ENCODE measurements at places on chromosomes 1 and 21.

DNA sequence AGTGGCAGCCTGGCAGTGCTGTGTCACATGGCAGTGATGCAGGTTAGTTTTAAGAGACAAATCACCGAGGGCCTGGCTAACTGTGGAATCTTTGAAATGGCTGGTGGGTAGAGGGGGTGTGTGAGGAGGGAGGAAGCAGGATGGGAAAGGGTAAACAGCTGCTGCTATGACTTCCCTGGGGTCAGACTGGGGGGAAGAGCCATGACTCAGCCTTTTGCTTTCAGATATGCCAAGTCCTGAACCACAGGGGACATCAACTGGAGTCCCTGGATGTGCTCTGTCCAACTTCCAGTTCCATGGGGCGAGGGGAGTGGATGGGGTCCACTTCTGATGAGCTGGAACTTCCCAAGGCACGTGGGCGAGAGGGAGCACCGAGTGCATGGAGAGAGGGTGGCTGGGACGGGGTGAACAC is 121.1 kb upstream of the ADAR start:
- no peak for DNase-seq

- no peak for DNase-seq
Measured at GRCh38 chr1:185961664-185962063, 227.5 kb downstream of the HMCN1 start.

- DNase-seq, result no peak
Measured at GRCh38 chr1:242828199-242828598, 303.7 kb upstream of the PLD5 start.

DNA sequence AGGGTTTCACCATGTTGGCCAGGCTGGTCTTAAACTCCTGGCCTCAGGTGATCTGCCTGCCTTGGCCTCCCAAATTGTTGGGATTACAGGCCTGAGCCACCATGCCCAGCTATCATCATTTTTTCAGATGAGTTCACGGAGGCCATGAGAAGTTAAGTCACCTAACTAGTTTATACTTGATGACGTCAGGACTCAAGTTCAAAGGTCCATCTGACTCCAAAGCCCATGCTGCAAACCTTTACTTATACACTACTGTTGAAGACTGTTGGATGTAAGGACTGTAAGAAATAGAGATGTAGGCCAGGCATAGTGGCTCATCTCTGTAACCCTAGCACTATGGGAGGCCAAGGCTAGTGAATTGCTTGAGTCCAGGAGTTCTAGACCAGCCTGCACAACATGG is 40.8 kb upstream of the STMN1 start:
- no peak for DNase-seq

DNA sequence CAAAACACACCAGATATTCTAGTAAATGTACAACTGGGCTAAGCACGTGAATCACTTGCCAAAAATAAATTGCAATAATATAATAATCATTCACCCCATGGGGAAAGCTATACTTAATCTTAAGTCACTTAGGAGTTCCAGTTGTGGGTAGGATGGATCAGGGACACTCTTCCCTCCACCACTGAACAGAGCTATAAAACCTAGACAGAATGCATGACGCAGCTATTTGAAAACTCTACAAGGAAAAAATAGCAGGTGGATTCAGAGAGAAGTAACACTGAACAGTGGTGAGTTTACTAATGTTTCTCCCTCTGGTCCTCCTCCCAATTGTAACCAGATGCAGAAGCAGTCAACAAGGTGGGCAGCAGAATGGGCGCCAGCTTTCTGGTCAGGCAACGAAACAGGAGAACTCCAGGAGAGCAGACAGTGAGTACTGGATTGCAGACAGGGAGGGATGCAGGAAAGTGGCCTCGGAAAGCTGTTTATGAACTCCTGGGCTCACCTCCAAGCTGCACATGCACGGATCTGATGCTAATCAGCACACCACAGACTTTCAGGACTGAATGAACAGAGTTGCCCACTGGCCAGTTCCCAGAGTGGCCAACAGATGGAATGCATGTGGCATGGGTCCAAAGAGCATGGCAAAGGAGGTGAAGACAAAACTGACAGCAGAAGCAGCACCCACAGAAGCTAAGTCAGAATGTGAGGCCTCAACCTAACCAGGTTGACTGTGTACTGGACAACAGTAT is 41.4 kb downstream of the TARBP1 start:
- DNase-seq, result no peak

DNA sequence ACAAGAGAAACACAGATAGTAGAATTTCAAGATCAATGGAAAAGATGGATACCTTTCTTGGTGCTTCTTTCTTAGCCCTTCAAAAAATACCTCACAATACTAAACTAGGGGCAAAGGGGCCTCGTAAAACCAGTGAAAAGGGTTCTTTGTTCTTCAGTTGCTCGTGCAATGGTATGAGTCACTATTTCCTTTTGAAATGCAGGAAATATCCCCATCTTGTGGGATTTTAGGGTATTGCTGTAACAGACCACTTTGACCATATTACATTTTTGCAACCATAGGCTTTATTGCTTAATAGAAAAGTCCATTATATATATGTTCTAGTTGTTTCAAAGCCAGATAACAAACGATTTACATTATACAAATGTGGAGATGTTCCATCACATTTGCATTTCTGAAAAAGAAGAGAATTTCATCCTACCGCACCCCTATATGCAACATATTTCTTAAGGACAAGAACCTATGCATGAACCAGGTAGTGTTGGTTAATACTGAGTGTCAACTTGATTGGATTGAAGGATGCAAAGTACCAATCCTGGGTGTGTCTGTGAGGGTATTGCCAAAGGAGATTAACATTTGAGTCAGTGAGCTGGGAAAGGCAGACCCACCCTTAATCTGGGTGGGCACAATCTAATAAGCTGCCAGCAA is 88.6 kb upstream of the PKN2 start:
- DNase-seq, result no peak

DNA sequence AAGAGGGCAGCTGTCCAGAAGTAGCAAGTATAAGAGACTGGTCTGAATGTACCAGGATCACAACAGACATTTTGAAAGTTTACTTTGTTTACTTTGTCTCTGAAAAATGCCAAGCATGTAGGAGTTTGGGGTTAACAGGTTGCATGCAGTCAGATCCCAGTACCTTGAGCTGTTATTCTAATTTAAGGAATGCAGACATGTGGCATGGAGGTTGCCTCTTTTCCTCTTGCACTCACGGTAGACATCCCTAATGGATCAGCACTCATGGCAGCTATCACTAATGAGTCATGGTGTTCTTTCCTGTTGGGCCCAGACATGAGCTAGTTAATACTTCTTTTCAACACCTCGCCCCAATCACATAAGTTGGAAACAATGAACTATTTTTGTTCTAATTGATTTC is 67.3 kb downstream of the GADD45A start:
- no peak for DNase-seq

- no peak for DNase-seq
Measured at GRCh38 chr1:200311256-200311655, 98.6 kb downstream of the ZNF281 start.

DNA sequence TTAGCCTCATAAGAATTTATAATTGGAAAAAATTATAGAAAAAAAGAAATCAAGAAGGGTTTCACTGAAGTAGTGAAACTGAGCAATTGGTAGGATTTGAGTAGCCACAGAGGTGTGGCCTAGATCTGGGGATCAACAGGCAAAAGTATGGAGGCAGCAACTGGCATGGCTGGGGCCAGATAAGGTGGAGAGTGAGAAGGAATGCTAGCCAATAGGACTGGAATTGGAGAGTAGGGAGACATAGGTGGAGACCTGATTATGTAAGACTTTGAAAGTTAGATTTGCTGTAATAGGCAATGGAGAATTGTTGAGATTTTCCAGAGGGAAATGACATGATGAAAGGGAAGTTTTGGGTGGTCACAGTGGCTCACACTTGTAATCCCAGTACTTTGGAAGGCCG is 24.6 kb upstream of the CGN start:
- no peak for DNase-seq

DNA sequence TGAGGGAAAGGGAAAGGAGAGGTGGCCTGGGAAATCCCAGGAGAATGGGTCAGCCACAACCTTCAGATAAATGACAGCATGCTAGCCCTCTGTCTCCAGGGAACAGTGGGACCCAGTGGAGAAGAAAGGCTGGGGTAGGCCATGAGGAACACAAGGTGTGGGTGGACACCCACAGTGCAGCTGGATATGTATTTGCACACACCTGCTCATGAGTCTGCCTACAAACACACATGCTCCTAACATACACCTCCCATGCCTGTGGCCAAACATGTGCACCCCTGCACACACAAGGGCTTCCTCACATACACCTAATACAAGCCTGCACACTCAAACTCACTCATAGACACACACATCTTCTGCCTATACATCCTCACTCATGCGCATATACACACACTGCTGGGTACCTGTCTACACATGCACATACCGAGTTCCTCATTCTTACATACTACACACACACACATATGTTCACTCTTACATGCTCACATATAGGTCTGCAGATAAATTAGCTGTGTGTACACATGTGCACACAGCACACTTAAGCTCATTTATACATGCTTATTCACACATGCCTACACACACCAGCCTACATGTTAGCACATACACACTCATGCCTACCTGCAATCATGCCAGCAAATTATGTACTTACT is 3.6 kb downstream of the C1orf216 start:
- DNase-seq, result no peak

DNA sequence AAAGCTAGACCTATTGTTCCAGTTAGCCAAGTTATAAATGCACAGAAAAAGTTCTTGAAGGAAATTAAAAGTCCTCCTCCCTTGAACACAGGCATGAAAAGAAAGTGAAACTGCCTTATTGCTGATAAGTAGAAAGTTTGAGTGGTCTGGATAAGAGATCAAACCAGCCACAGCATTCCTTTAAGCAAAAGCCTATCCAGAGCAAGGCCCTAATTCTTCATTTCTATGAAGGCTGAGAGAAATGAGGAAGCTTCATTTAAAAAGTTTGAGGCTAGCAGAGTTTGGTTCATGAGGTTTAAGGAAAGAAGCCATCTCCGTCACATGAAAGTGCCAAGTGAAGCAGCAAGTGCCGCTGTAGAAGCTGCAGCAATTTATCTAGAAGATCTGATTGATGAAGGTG is 2.7 kb upstream of the SSX2IP start:
- DNase-seq, result no peak

- no peak for DNase-seq
Measured at GRCh38 chr1:24454673-24455072, 39.1 kb downstream of the NIPAL3 start.

GRCh38 chr21:46182548-46183336 is 1.5 kb downstream of the SPATC1L start:
- no peak for DNase-seq

DNA sequence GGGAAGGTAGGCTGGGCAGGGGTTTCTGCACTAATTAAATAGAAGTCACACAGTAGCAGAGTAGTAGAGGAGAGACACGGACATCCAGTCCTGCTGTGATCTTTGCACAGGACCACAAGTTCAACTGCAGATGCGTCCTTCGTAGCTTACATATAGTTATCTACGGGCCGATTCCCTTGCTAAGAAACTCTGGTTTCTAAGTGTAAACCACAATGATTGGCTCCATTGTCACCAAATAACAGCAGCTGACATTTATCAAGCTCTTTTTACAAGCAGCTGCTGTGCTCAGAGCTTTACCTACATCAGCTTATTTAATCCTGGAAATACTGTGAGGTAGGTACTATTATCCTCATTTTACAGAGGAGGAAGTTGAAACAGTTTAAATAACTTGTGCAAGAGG is 3.1 kb downstream of the SLC45A3 start:
- DNase-seq, result no peak

Measured in activated CD4-positive, CD25-positive, alpha-beta regulatory T cell (primary cell).